Jurkat, Clone E6-1 (cell line): ENCODE measurements at places on chromosomes 5 and 9.

DNA sequence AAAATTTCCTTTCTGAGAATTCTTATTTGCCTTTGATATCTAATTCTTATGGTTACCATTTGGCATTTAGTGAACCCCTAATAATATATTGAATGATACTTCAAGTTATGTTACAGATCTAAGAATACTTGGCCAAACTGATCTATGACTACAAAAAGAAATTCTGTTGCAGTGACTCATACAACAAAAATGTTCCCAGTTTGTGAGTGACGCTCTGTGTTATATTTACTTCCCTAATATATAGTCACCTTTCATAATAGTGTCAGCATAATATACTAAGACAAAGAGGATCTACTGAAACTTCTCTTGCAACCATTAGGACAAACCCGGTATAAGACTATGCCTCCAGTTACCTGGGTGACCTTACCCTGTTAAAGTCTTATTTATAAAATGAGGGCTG, 216.9 kb upstream of the TLX3 start:
- no peak for DNase-seq

DNA sequence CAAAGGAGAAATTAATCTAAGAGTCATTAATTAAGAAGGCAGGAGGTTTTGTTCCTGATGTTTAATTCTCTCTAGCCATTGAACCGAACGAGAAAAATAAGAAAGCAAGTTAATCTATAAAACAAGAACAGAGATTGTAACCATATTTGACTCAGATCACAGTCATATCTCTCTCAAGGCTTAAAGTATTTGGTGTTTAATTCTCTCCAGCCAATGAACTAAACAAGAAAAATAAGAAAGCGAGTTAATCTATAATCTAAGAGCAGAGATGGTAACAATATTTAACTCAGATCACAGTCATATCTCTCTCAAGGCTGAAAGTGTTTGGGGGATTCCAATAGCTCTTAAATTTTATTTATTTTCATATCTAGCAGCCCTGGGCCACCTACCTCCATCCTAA, 74.4 kb upstream of the SHISAL2B start:
- DNase-seq, result no peak

- no peak for DNase-seq
Measured at GRCh38 chr9:136521537-136521936, 24.3 kb downstream of the NOTCH1 start.

- DNase-seq, result no peak
Measured at GRCh38 chr9:110601098-110601497, 21.6 kb upstream of the SVEP1 start.

DNA sequence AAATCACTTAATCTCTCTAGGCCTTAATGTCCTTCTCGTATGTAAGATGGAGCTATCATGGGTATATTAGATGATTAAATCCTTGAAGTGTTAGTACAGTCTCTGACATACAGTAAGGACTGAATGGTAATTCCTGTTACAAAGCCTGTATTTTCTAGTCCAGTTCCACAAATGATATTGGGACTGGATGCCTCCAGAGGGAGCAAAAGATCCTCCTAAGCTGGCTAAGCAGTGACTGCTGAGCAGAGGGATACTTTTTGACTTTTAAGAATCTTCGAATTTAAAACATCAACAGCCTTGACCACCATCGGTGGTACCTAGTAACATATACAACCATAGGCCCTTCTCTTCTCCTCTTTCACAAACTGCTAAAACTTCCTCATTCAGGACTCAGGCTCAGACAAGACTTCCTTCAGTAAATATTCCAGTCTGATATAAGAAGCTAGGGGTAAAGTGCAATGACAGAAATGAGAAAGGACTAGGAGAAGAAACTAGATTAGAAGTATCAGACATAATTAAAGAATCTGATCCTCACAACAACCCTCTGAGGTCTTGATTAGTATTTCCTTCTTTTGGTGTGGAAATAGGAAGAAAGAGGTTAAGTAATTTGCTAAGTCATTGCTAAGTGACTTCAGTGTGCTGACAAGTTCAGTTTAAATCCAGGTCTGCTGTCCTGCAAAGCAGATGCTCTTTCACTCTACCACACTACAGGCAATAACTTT, 13.9 kb downstream of the PTAR1 start:
- DNase-seq, result no peak

DNA sequence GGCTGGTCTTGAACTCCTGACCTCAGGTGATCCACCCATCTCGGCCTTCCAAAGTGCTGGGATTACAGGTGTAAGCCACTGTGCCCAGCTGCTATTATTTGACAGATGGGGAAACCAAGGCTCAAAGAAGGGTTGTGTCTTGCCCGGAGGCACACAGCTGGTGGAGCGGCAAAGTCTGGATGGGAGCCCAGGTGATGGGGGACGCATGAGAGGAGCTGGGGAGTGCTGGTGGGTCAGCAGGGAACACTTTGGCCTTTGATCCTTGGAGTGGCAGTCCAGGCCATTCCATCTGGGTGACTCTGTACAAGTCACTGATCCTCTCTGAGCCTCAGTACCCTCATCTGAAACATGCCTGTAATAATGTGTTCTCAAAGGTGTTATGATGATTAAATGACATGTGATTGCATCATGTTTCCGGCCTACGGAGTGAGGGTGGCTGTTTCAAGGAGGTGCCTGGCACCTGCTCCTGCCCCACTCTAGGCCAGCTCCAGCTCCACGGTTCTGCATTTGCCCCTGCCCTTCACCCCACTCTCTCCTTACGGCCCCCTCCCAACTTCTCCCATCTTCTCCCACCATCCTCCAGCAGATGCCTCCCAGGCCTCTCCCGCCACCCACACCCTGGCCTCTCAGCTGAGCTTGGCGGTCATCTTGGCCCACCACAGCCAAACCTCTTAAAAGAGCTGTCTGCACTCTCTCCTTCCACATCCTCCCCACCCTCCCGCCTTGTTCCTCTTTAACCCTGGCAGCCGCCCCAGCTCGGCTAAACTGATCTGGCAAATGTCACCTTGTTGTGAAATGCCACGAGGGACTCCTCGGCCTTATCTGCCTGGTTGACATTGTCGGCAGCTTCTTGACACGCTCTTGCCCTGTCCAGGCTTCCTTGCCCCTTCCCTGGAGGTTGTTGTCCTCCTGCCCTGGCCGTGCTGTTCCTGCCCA, 5.5 kb upstream of the DBN1 start:
- peak; percentile 42 for DNase-seq

DNA sequence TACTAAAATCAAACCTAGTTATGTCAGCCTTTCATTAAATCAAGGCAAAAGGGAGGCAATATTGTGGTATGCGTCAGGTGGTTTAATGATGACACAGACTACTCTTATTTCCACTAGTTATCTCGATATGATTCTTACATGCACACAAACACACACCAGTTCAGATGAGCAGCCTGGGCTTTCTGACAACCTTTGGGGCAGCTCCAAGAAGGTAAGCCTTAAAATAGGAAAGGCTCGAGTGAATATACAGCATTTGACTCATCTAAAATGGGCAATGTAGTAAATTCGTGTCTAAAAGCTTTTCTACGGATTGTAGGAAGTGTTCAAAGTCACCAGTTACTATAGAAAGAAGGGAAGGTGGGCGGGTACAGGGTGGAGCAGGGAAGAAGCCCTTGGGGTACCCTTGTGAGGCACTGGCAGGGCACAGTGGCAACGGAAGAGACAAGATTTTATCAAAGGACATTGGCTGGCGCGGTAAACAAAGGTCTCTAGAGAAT, 1.9 kb downstream of the ANKH start:
- peak; percentile 17 for DNase-seq

- DNase-seq, result no peak
Measured at GRCh38 chr5:123535648-123536047, 23.7 kb downstream of the CSNK1G3 start.

GRCh38 chr9:130260816-130261765, 4.5 kb upstream of the HMCN2 start:
- DNase-seq, result no peak

DNA sequence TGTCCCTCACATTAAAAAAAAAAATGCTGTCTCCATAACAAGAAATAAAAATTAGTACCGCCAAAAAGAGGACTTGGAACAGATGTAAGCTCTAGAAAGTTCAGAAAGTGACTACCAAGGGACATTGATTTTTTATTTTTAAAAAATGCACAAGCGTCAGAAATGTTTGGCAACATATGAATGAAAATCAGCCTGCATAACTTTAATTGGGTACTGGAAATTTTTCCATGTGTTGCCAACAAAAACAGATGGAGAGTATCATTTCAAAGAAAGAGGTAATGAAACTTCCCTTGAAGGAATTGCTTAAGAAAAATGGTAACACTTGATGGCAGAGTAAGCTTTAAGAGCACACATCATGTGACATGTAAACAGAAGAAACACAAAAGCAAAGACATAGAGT, 47.2 kb downstream of the OR2K2 start:
- DNase-seq, result no peak

GRCh38 chr5:107455111-107455544, 215.6 kb downstream of the EFNA5 start:
- DNase-seq, result no peak

- no peak for DNase-seq
Measured at GRCh38 chr5:94906750-94907149, 288.3 kb downstream of the SLF1 start.

GRCh38 chr9:25078202-25078601, 532.5 kb upstream of the IZUMO3 start:
- DNase-seq, result no peak

- no peak for DNase-seq
Measured at GRCh38 chr9:136313111-136314055, 9.5 kb upstream of the CCDC187 start.

DNA sequence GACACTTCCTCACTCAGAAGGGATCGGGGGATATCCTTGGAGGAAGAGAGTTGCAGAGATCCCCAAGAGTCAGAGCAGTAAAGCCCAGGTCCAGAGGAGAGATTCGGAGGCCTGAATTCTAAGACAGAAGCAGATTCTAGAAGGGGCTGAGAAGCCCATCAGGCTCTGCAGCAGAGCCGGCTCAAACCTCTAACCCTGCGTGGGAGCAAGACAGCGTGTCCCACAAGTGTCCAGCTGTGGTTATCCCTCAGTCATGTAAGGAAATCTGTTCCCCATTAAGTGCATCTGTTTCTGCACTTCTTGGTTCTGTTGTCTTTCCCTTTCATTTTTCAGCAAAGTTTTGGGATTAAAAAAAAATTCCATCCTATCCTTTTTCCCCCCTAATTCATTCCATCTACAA, 4.8 kb upstream of the DIAPH1 start:
- DNase-seq, result no peak

DNA sequence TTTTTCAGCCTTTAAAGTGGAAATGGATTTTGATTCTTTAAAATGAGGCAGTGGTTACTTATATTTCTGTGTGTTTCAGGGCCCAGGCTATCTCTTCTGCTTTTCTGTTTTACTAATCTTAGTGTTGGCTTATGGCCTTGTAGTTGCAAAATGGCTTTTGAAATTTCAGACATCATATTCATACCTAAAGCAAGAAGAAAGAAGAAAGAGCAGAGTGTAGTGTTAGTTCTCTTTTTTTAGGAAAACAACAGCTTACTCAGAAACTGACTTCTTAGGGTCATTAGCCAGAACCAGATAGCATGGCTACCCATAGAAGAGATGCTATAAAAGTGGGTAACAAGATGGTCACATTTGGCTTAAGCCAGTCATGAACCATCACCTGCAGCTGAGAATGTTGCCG, 20.9 kb downstream of the ZBED3 start:
- DNase-seq, result no peak

DNA sequence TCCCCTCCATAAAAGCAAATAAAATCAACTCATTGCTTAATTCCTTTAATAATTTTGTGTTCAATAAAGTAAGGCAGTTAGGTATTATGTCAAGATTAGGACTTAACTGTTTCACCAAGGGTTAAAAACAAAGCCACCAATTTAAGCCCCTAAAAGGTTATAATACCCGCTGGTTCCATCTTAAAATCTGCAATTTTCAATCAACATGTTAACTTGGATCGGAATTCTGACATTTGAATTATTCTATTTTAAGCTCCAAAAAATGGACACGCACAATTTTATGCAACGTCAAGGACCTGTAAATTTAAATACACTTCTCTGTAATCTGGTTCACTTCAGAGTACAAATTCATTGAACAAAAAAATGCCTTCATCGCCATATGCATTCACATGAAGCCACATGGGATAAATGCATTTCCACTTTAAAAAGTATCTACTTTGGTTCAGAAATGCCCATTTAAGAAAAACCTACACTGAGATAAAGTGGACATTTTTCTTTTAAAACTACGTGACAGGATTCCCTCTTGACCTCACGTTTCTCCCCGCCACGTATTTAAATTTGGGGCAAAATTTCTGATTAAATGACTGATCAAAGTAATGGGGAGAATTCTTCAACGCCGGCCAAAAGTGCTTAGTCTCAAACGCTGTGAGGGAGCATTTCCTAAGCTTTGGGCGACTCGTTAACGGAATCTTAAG, 721 bp downstream of the GIN1 start:
- no peak for DNase-seq

DNA sequence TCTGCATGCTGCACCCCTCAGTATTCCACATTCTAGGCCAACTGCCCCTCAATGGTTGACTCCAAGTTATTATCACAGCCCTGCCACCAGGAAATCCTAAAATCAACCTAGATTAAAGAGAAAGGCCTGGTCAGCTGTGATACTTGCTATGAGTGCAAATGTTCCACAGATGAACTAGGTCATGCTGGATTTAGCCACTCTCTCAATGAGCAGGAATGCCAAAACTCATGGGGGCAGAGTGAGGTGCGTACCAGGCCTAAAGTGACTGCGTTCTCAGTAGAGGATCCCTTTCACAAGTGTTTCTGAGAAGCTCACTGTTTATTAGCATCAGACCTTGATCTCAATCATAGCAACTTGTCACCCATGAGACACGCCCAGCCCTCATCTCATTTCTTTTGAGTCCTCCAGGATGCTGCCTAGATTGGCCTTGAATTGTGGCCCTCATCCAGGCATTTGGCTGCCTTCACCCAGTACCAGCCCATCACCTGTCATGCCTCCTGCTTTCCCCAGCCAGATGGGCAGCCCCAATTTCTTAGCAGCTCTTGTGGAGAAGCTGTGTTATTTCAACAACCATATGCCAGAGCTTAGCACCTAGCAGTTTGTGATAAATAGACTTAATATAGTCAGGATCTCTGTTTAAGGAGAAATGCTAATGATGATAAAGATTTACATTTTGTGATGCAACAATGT, 383.9 kb downstream of the CTNND2 start:
- no peak for DNase-seq

GRCh38 chr5:77015938-77016569, 14.2 kb upstream of the AGGF1 start:
- DNase-seq, result peak; percentile 54

DNA sequence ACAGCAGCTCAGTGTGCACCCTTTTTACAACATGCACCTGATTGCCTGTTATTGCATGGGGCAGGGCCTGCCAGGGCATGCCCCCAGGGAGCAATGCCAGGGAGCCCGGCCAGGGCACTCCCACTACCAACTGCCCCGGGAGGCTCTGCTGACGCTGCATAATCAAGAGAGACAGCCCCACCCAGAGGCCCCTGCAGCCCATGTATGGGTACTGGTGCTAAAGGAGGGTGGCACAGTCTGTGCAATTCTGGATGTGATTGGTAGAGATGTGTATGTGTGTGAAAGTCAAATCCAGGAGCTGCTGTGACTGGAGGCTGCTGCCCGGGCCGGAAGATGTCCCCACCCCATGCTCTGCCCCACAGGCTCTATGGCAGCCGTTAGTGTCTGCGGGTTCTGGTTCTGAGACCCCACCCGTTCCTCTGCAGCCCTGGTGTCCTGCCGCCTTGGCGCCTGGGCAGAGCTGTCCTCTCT, 3.9 kb upstream of the NEURL1B start:
- DNase-seq, result no peak

- no peak for DNase-seq
Measured at GRCh38 chr5:150301901-150302300, 804 bp downstream of the ARSI start.

- no peak for DNase-seq
Measured at GRCh38 chr9:136673088-136673974, 10.6 kb downstream of the EGFL7 start.
